Hindlimb muscle (tissue), 1 donor: ENCODE measurements at places on chromosomes 7 and 10. TPM values are rescaled to one million over a fixed set of nuclear protein-coding genes. Genes with fewer than 3 reads are reported as not detected.

ACHE gene
- polyA plus RNA-seq = 82.8 TPM

NPTX2 gene
- polyA plus RNA-seq = 6.9 TPM

CCDC146 gene
- 7.6 TPM for polyA plus RNA-seq

SGCE gene
- 119 TPM for polyA plus RNA-seq

TDRD1 gene
- 0.13 TPM for polyA plus RNA-seq

SLC37A3 gene
- polyA plus RNA-seq = 27.5 TPM

RAPGEF5 gene
- polyA plus RNA-seq = 14.6 TPM

LRRC18 gene
- polyA plus RNA-seq = 0.12 TPM

COL1A2 gene
- polyA plus RNA-seq = 3,136 TPM

ZPBP gene
- polyA plus RNA-seq = not detected

BTBD16 gene
- polyA plus RNA-seq = 0.39 TPM

CABCOCO1 gene
- polyA plus RNA-seq = 0.53 TPM

CHN2 gene
- polyA plus RNA-seq = 10.5 TPM

SEMA3A gene
- polyA plus RNA-seq = 24.0 TPM

ADRB1 gene
- polyA plus RNA-seq = not detected

MSMB gene
- polyA plus RNA-seq = not detected

LBX1 gene
- 12.4 TPM for polyA plus RNA-seq

MEOX2 gene
- 40.2 TPM for polyA plus RNA-seq

HYAL4 gene
- polyA plus RNA-seq = not detected

TRPV6 gene
- 0.05 TPM for polyA plus RNA-seq

FFAR4 gene
- polyA plus RNA-seq = 0.43 TPM

PODXL gene
- polyA plus RNA-seq = 91.8 TPM

TBXAS1 gene
- polyA plus RNA-seq = 6.4 TPM

CASP7 gene
- polyA plus RNA-seq = 15.8 TPM

STYXL1 gene
- polyA plus RNA-seq = 26.7 TPM

H2BK1 gene
- polyA plus RNA-seq = not detected

GNAT3 gene
- polyA plus RNA-seq = not detected

ZWINT gene
- polyA plus RNA-seq = 16.1 TPM

SLC13A4 gene
- 3.8 TPM for polyA plus RNA-seq

CACUL1 gene
- 25.7 TPM for polyA plus RNA-seq

TRIM73 gene
- polyA plus RNA-seq = 5.2 TPM

ERVW-1 gene
- 1.8 TPM for polyA plus RNA-seq

ANKRD2 gene
- polyA plus RNA-seq = 24.2 TPM

LAMB1 gene
- polyA plus RNA-seq = 451 TPM

EIF5AL1 gene
- 1.6 TPM for polyA plus RNA-seq

STOX1 gene
- polyA plus RNA-seq = 2.3 TPM

MALRD1 gene
- polyA plus RNA-seq = 1.4 TPM

BLNK gene
- 3.4 TPM for polyA plus RNA-seq

MYOZ1 gene
- 768 TPM for polyA plus RNA-seq

GDF10 gene
- polyA plus RNA-seq = 0.41 TPM

PAX4 gene
- polyA plus RNA-seq = not detected

CALY gene
- not detected for polyA plus RNA-seq

EGFR gene
- 21.0 TPM for polyA plus RNA-seq

PALD1 gene
- 22.7 TPM for polyA plus RNA-seq

TMEM225B gene
- 0.94 TPM for polyA plus RNA-seq

FKBP6 gene
- 0.12 TPM for polyA plus RNA-seq

MIOS gene
- 29.9 TPM for polyA plus RNA-seq

SFRP5 gene
- polyA plus RNA-seq = 0.94 TPM

PTCD1 gene
- polyA plus RNA-seq = 3.8 TPM

GPNMB gene
- 53.7 TPM for polyA plus RNA-seq

AKR1C4 gene
- polyA plus RNA-seq = not detected

SCART1 gene
- polyA plus RNA-seq = 1.1 TPM

UROS gene
- polyA plus RNA-seq = 45.4 TPM

SPRN gene
- 4.6 TPM for polyA plus RNA-seq

CELF2 gene
- 90.1 TPM for polyA plus RNA-seq

PDE6C gene
- polyA plus RNA-seq = 0.75 TPM
